ENCODE measurements at places on chromosomes 7 and 10.
A peak's percentile ranks its signal among the peaks of the same experiment; 100 is the strongest.

DNA sequence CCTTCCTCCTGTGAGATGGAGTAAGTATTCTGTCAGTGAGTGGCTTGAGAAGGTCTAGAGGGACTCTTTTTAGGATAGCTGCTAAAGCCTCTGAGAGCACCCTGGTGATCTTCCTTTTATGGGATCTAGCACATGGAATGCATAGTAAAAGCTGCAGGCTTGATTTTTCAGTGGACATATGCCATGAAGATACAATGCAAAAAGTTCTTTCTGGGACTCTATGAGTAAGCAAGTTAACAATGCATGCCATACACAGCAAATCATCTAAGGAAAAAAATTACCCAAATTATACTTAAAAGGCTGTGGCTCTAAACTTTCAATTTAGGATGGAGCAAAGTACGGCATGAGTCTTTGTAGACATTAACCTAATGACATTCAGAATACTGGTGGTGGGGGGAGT is 154.5 kb downstream of the SGMS1 start:
- DNase-seq = no peak

DNA sequence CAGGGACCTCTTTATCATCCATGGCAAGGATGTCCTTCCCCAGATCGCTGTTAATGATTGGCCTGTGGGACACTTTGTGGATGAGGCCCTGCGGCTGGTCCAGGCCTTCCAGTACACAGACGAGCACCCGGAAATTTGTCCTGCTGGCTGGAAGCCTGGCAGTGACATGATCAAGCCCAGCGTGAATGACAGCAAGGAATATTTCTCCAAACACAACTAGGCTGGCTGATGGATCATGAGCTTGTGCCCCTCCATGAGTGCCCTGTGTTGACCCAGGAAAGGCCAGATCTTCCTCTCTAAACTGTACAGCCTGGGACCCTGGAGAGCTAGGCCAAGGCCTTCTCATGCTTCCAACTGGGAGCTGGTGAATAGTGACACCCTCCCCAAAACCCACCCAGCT is 124.1 kb downstream of the CUL2 start:
- no peak for DNase-seq

DNA sequence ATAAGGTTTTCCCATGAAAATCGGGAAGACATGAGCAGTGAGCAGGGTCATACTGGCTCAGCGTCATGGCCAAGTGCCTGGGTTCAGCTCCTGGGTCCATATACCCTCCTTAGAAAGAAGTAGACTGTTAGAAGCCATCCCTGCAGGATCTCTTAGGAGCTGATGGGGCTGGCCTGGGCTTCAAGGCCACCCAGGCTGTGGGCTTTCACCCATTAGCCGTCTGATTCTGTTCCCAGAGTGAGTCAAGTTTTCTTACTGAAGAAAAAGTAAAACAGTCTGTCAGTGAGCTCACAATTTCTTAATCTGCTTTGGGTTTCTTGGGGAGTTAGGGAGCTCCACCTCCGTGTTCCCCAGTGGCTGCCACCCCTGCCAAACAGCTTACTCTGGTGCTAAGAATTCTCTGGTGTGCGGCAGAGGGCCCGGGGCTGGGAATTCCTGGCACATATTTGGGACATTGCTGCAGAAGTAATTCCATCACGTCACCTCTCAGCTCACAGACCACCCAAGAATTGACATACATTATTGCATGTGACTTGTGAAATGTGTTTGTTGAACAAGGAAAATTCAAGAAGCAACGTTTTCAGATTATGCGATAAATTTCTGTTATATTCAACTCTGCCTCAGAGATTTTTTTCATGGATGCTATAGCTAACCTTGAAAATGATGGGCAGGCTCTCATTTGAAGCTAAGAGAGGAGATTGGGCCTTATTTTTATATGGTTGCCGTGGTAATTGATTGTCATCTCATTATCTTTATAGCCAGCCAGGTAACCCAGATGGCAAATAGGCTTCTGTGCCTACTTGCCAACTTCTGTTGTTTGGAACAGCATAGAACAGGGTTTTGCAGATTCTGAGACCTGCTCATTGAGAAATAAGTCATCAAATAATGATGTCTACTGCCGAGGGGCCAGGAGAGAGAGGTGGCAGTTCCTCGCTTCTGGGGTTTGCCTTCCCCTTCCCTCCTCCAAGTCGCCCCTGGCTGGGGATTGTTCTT is 166.4 kb downstream of the CHN2 start:
- DNase-seq = no peak

DNA sequence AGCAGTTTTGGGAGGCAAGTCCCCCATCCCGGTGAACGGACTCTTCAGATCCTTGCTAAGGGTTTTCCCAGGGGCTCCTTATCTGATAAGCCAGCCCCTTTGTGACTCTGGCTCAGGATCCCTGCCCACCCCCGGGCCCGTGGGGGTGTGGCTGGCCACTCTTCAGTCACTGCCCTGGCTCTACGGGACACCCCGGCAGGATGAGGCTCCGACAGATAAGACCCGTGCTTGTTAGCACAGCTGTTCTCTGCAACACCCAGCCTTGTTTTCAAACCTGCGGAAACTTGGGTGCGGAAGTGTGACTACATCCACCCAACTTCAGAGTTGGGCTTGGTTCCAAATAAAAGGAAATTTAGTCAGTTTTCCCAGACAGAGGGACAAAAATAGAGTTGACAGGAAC is 66.7 kb upstream of the PODXL start:
- no peak for DNase-seq

GRCh38 chr10:79093658-79094411 is 25.1 kb downstream of the ZMIZ1 start:
- peak; percentile 23 for DNase-seq

- no peak for DNase-seq
Observed at GRCh38 chr10:79179164-79179956, 110.6 kb downstream of the ZMIZ1 start.

DNA sequence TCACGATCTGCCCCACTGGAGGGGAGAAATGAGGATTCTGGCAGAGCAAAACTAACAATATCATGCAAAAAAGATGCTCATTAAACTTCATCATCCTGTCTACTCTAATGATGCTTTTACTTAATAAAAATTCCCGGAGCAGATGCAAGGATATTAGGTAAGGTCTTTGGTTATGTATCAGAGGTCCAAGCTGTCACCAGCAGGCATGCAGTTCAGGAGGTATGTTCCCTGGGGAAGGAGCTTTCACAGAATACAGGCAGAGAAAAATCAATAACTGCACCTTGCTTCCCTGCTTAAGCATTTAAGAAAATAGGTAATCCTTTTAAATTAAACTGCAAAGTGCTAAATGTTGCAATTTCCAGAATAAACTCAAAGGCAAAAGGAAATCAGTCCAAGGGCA is 81.6 kb upstream of the C1QL3 start:
- no peak for DNase-seq

GRCh38 chr7:47873762-47874161 is 74.5 kb downstream of the PKD1L1 start:
- DNase-seq = no peak

GRCh38 chr10:35079763-35080162 is 10.4 kb downstream of the CUL2 start:
- DNase-seq = no peak

- DNase-seq = no peak
Observed at GRCh38 chr7:77475181-77475580, 59.0 kb upstream of the GSAP start.

- no peak for DNase-seq
Observed at GRCh38 chr10:104563548-104563947, 77.5 kb upstream of the SORCS3 start.

- DNase-seq = peak; percentile 69
Observed at GRCh38 chr7:128209229-128210035, 31.6 kb upstream of the LEP start.

- DNase-seq = no peak
Observed at GRCh38 chr7:75988568-75989499, 5.6 kb downstream of the TMEM120A start.

DNA sequence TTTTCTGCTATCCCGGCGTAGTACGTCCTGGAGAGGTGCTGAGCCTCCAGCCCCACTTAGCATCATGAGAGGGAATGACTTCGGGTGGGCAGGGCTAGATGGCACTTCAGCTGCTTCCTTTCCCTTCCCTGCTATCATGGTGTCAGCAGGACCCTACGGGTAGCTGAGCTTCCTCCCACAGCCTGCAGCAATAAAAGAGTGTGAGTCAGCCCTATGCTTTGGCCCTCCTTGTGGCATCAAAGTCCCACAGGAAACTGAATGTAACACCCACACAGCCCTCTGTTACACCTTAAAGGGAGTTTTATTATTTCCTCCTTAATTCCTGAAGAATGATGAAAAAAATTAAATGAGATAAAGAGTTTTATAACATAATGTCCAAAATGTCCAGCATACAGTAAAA is 458.1 kb downstream of the RPS24 start:
- DNase-seq = no peak

- DNase-seq = no peak
Observed at GRCh38 chr7:40077849-40078248, 56.6 kb downstream of the MPLKIP start.

DNA sequence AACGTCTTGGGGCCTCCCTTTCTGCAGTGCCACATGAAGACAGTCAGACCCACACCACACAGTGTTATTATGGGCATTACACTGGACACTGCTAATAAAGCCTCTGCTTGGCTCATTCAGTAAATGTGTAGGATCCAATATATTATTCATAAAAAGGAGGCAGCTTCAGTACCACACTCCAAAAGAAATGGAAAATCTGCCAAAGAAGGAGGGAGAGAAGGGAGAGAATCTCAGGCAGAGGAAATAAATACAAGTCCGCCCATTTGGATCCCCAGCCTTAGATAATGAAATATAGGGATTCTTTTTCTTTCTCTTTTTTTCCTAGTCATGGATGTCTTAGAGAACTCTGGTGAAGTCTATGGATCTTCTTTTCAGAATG is 162.2 kb downstream of the ELMO1 start:
- no peak for DNase-seq
